Stomach (tissue), 19 donors: ENCODE measurements at places on chromosomes 6 and 20. TPM values are rescaled to one million over a fixed set of nuclear protein-coding genes. Genes with fewer than 3 reads are reported as not detected.

Gene ADGRF1
- polyA plus RNA-seq: 2.0 TPM

GRCh38 chr6:104462811-104463599, 396.7 kb downstream of the HACE1 start:
- H3K36me3 ChIP-seq: no peaks in the 10 kb centered on the region
- H3K4me3 ChIP-seq: no peak overlapping the region
- H3K4me1 ChIP-seq: no peaks in the 10 kb centered on the region
- no peak overlapping the region for H3K27ac ChIP-seq
- H3K27me3 ChIP-seq: no peaks in the 10 kb centered on the region
- no peak for DNase-seq

DNA sequence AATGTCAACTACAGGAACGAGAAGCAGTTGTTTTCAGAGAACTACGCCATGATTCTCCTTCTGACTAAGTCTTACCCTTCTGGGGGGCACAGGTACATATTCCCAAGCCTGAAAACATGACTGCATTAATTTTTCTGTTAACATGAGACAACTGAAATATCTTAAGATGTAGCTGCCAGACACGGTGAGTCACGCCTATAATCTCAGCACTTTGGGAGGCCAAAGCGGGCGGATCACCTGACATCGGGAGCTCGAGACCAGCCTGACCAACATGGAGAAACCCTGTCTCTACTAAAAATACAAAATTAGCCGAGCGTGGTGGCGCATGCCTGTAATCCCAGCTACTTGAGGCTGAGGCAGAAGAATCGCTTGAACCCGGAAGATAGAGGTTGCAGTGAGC, 21.7 kb downstream of the TBC1D20 start:
- no peaks in the 10 kb centered on the region for H3K27me3 ChIP-seq
- no peak for DNase-seq
- H3K4me3 ChIP-seq: no peak overlapping the region
- no peak overlapping the region for H3K27ac ChIP-seq
- peaks cover 16% of the 10 kb centered on the region for H3K4me1 ChIP-seq

GRCh38 chr6:44247338-44248302, 719 bp downstream of the HSP90AB1 start:
- H3K27ac ChIP-seq: peak overlapping the region; percentile 97
- no peaks in the 10 kb centered on the region for H3K27me3 ChIP-seq
- peaks cover 54% of the 10 kb centered on the region for H3K4me1 ChIP-seq
- DNase-seq: peak; percentile 91

Gene DDX43
- 0.62 TPM for polyA plus RNA-seq

Gene FAM209A
- polyA plus RNA-seq: 0.44 TPM

- no peak overlapping the region for H3K4me3 ChIP-seq
- no peaks in the 10 kb centered on the region for H3K27me3 ChIP-seq
- peak; percentile 89 for DNase-seq
- peaks cover 39% of the 10 kb centered on the region for H3K36me3 ChIP-seq
Measured at GRCh38 chr20:50146732-50147662, 6.5 kb downstream of the PEDS1 start.

Gene TFB1M
- 13.1 TPM for polyA plus RNA-seq
